ENCODE measurements at places on chromosomes 7 and 10. TPM values are rescaled to one million over a fixed set of nuclear protein-coding genes. Genes with fewer than 3 reads are reported as not detected.

GRCh38 chr7:22551768-22552513, 52.0 kb upstream of the STEAP1B start:
- no peak overlapping the region for H3K27ac ChIP-seq
- H3K36me3 ChIP-seq: no peaks in the 10 kb centered on the region
- H3K27me3 ChIP-seq: no peaks in the 10 kb centered on the region
- no peak overlapping the region for H3K4me3 ChIP-seq

The SHTN1 gene
- total RNA-seq: 8.8 TPM

DNA sequence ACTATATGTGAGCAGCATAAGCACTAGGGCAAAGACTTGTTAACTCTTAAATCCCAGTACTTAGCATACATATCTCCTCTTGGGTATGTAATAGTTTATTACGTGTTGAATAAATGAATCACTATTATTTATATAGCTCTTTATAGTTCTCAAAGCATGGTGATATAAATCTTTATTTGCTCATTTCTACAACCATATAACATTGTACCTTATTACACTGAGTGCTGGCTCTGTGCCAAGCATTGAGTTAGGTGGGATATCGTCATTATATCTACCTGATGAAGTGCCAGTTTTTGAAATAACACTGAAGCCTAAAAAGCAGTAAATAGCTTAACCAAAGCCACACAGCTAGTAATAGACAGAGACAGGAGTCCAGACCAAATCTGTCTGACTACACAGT, 27.9 kb downstream of the AHR start:
- DNase-seq: no peak
- no peak overlapping the region for H3K4me3 ChIP-seq

- DNase-seq: no peak
- H3K27ac ChIP-seq: no peak overlapping the region
- no peaks in the 10 kb centered on the region for H3K4me1 ChIP-seq
Measured at GRCh38 chr7:155326385-155326784, 28.7 kb downstream of the INSIG1 start.

DNA sequence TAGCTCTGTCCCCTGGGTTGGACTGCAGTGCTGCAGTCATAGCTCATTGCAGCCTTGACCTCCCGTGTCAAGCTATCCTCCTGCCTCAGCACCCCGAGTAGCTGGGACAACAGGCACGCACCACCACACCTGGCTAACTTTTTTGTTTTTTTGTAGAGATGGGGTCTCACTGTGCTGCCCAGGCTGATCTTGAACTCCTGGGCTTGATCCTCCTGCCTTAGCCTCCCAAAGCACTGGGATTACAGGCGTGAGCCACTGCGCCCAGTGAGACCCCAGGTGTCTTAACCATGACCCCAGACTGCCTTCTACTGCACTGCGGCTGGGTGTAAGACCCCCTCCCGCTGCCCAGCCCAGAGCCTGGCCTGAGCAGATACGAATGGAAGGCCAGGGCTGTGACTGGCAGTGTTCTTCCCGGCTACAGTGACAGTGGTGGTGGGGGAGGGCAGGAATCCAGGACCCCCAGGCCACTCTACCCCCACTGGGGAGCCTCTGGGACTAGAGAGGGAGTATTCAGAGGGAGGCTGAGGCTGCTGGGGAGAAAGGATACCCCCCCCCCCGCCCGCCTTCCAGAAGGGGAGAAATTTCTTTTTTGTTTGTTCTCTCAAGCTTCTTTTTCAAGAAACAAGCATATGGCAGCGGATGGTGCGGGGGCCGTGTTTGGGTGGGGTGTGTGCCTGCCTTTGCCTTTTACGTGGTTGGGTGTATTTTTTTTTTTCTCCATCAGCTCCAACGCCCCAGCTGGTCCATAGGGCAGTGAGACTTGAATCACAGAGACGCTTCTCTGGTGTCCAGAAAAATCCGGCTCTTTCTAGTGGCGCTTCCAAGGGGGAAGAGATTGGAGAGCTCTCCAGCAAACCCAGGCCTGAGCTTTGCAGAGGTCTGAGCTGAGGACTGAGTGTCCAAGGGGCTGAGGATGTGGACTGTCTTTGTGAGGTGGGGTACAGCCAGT, 36.6 kb downstream of the GTF2IRD1 start:
- peaks cover 27% of the 10 kb centered on the region for H3K36me3 ChIP-seq
- no peak overlapping the region for H3K4me3 ChIP-seq

DNA sequence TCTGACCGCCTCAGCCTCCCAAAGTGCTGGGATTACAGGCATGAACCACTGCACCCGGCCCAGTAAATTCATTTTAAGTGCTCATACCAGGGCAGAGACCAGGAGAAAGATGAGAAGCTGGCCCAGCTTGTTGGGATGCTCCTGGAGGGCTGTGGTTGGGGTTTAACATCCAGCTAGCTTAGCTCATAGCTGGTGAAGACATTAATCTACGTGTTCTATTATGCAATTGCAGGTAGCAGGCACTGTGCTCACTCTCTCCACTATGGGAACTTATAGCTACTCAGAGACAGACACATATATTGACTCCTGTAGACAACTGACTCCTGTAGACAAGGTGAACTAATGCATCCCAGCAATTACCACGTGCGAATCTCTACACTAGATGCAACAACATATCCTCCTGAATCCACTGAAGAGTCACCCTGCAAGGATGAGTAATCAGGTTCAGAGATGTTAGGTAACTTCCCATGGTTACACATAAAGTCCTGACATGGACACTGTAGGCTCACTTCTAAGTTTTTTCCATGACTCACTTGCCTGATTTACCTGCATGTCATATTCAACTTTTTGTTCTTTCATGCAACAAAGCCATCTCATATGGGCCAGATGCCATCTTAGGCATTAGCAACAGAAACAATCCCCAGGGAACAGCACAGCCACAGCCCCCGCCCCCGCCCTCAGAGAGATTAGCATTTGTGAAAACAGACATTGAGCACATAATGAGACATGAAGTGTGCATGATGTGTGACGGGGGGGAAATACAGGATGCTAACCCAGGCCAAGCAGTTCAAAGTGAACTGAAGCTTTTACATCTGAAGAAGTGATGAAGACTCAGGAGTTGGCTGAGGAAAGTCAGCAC, 37.2 kb downstream of the ERLIN1 start:
- peaks cover 4% of the 10 kb centered on the region for H3K4me1 ChIP-seq
- H3K36me3 ChIP-seq: peaks cover 28% of the 10 kb centered on the region
- no peaks in the 10 kb centered on the region for H3K27me3 ChIP-seq
- no peak for DNase-seq
- H3K4me3 ChIP-seq: no peak overlapping the region

Data from SJCRH30 (cell line).